ENCODE measurements at places on chromosomes 2 and 18.

GRCh38 chr2:181946444-181947127 is 39.1 kb upstream of the PPP1R1C start:
- no peak for DNase-seq

DNA sequence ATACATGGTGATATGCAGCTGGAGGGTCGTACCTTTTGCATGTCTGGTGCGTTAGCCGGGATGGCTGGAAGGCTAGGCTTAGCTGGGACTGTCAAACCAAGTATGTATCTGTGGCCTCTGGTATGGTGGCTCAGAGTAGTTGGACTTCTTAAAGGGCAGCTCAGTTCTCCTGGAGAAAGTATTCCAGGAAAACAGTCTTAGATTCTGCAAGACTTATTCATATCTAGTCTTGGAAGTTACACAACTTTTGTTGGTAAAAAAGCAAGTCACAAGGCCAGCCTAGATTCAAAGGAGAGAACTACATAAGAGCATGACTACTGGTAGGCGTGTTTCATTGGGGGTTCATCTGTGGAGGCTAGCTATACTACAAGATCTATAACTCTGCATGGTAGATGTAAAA is 45.5 kb downstream of the EML4 start:
- no peak for DNase-seq

- no peak for DNase-seq
Observed at GRCh38 chr18:52395146-52395852, 55.3 kb downstream of the DCC start.

GRCh38 chr2:119548516-119549120 is 4.4 kb downstream of the CFAP221 start:
- DNase-seq = no peak

GRCh38 chr2:60292242-60292641 is 261.2 kb downstream of the BCL11A start:
- DNase-seq = no peak

Measured in Ammon's horn (tissue), 1 donor.